Fibroblast of villous mesenchyme (primary cell): ENCODE measurements at places on chromosomes 2 and 18. TPM values are rescaled to one million over a fixed set of nuclear protein-coding genes. Genes with fewer than 3 reads are reported as not detected.

COLEC12 gene
- total RNA-seq = 3.9 and 7.4 TPM in 2 replicates

ASB18 gene
- total RNA-seq = not detected in 2 replicates

IL36G gene
- total RNA-seq = not detected in 2 replicates

EVX2 gene
- under 0.01 TPM in 1 of 2 replicates, not detected in the other for total RNA-seq

CERKL gene
- total RNA-seq = under 0.01 TPM in 2 replicates

COA5 gene
- 12.6 and 19.0 TPM in 2 replicates for total RNA-seq

SMC6 gene
- 20.7 and 23.2 TPM in 2 replicates for total RNA-seq

GPR75 gene
- total RNA-seq = 2.6 and 4.7 TPM in 2 replicates

ATL2 gene
- 54.8 and 65.6 TPM in 2 replicates for total RNA-seq

FECH gene
- total RNA-seq = 27.1 and 31.1 TPM in 2 replicates

PPP1R7 gene
- 64.1 and 78.2 TPM in 2 replicates for total RNA-seq

SRD5A2 gene
- under 0.01 TPM in 1 of 2 replicates, not detected in the other for total RNA-seq

CRYGC gene
- total RNA-seq = not detected in 2 replicates

SGPP2 gene
- not detected in 2 replicates for total RNA-seq

DSG1 gene
- not detected in 2 replicates for total RNA-seq

TDRD15 gene
- not detected in 2 replicates for total RNA-seq

ZNF2 gene
- total RNA-seq = 6.1 and 7.8 TPM in 2 replicates

GLB1L gene
- total RNA-seq = 11.0 and 15.5 TPM in 2 replicates

CERS6 gene
- total RNA-seq = 9.0 and 16.0 TPM in 2 replicates

UGT1A4 gene
- total RNA-seq = not detected in 2 replicates

NYAP2 gene
- total RNA-seq = not detected in 2 replicates

ITGB1BP1 gene
- total RNA-seq = 25.8 and 33.2 TPM in 2 replicates

PPIG gene
- total RNA-seq = 21.6 and 35.8 TPM in 2 replicates

GTF2A1L gene
- total RNA-seq = 0.32 and 4.7 TPM in 2 replicates

GALNT13 gene
- total RNA-seq = 1.7 and 1.9 TPM in 2 replicates

SP140 gene
- total RNA-seq = 0.86 and 0.97 TPM in 2 replicates

MAP3K20 gene
- 90.2 and 136 TPM in 2 replicates for total RNA-seq
